ENCODE measurements at places on chromosomes 4 and X.
A peak's percentile ranks its signal among the peaks of the same experiment; 100 is the strongest.

- no peak for DNase-seq
Measured at GRCh38 chr4:14646831-14647230, 355.4 kb upstream of the CPEB2 start.

DNA sequence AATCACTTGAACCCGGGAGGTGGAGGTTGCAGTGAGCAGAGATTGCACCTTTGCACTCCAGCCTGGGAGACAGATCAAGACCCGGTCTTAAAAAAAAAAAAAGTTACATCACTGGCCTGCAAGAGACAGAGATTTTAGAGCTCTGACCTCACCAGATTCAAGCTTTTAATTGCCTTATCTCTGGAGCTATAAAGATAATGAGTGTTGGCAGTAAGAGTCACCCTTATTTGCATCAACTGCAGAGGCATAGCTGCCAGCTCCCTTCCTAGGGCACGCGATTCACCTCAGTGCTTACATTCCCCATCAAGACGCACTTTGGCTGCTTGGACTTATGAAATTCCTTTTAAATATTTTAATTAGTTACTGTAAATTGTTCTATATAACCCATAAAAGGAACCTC, 12.5 kb upstream of the SPATA4 start:
- no peak for DNase-seq

- peak; percentile 75 for DNase-seq
Measured at GRCh38 chrX:74291964-74292807, 11.8 kb upstream of the ZCCHC13 start.

DNA sequence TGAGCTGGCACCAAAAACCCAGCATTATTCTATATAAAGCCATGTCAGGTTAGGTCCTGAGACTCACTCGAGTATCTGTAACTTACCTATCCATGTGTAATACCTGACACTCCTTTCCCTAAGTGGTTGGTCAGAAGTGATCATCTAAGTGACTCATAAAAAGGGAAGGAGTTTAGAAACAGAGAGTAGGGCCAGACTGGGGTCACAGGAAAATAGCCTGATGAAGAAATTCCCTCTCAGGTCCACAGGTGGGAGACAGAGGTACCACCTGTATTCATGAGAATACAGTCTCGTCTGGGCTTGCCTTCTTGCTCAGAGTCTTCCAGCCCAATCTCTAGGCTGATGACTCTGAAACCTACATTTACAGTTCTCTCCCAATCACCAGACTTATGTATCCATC, 161.8 kb upstream of the MAP3K15 start:
- DNase-seq = no peak

DNA sequence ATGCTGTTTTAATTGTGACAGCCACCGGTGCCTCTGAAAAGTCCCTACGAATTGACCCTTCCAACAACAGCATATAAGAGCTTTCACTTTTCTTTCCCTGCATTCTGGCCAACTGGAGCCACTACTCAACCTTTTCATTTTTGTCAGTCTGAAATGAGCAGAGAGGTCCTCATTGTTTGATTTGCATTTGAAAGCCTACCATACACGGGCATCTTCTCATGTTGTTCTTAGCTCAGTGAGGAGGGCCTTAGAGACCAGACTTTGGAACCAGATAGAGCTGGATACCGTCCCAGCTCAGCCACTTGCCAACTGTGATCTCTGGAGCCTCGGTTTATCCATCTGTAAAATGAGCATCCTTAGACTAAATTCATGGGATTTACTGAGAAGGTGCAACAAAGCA, 16.9 kb upstream of the TMSB4X start:
- no peak for DNase-seq

- no peak for DNase-seq
Measured at GRCh38 chr4:59904331-59904730, 1295.8 kb upstream of the ADGRL3 start.

- no peak for DNase-seq
Measured at GRCh38 chrX:19544693-19545305, 29.5 kb upstream of the MAP3K15 start.

DNA sequence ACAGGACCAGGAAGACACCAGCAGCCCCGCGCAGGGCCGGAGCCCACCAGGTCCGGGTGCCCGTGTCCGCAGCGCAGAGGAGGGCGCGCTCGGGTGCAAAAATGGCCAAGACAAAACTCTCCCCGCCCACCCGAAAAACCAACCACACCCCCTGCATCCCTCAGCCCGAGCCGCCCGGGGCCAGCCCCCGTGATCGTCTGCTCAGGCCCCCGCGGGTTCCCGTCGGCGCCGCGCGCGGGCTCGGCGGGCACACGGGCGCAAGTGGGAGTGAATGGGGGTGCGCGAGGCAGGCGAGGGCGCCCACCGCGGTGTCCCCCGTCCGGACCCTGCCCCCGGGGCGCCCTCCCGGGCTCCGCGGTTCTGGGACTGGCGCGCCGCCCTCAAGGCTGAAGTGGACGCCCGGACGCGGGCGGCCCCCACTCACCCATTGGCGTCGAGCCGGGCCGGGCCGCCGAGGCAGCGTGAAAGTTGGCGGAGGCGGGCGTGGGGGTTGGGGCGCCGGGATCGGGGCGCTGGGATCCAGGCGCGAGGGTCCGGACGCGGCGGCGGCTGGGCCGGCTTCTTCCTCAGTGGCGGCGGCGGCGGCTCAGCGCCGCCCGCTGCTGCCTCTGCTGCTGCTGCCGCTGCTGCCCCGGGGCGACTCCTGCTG, 393 bp downstream of the SH3KBP1 start:
- no peak for DNase-seq

GRCh38 chrX:134551376-134552048, 91.5 kb downstream of the HPRT1 start:
- DNase-seq = no peak

GRCh38 chrX:28854637-28855036, 267.4 kb downstream of the IL1RAPL1 start:
- no peak for DNase-seq

GRCh38 chrX:46777971-46778810, 19.3 kb upstream of the SLC9A7 start:
- DNase-seq = no peak

- no peak for DNase-seq
Measured at GRCh38 chrX:3743801-3744439, 30.5 kb upstream of the PRKX start.

DNA sequence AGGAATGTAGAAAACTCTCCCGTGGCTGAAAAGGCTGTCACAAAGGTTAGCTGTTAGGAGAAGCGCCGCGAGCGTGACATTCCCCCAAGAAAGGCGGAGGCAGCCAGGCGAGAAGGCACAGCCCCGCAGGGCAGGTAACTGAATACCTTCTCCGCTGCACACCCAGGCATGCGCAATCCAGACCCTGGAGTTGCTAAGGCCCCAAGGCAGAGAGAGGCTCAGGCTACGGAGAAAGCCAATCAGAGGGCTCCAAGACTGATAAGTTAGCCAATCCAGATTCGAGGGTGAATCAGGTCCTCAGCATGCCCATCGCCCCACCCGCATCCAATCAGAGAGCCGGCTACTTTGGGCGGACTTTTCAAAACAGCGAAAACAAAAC, 485 bp upstream of the CCNG2 start:
- peak; percentile 98 for DNase-seq

DNA sequence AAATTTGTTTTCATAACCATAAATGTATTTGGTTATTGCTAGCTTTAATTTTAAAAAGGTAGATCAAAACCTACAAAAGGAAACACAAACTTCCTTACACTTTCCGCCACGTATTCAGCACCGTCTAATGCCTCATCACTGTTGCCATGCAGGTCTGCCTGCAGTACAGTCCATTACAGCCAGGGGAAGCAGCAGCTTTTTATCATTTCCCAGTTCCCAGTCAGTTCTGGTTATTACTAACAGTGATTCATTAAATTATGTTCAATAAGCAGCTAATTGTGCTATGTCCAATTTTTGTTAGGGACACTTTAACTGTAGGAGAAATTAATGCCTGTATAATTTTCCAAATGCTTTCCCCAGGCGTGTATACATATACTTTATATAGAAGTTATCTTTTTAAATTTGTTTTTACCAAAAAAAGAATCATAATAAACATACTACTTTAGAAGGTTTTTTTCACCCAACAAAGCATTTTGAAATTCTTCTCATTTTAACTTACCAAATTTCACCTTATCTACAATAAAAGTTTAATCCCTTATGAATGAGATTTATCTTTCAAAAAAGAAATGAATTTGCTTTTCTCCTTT, 93.3 kb downstream of the ANXA3 start:
- no peak for DNase-seq

DNA sequence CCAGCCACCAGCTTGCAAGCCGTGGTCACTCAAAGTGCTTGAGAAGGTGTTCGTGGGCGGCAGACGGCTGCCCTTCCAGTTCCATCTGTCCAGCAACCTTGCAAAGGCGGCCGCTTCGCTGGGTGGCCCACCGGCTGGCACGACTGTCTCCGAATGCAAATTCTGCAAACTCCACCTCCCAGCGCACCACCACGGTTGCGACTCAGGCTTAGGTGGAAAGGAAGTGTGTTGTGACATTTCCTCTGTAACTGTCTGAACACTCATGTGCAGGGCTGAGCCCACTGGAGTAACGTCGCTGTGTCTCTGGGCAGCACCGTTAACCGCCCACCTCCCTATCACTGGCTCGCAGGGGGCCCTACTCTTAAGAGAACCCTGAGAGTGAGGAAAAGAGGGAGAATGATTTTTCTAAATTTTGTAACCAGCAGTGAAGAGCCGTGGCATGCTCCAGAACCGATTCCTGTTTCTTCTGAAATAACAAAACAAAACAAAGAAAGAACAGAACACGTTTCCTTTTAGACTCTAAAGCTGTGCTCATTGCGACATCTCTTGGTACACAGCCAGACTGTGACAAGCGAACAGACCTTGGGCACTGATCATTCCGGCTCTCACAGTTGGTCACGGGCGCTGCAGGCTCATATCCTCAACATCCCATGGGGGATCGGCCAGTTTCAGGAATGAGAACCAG, at the start of gene P2RY8:
P2RY8 (minus strand) TSS at position 155 of the 685 bp plus-strand sequence. CDS start 70,627 bp downstream, outside the sequence.
- peak; percentile 38 for DNase-seq

DNA sequence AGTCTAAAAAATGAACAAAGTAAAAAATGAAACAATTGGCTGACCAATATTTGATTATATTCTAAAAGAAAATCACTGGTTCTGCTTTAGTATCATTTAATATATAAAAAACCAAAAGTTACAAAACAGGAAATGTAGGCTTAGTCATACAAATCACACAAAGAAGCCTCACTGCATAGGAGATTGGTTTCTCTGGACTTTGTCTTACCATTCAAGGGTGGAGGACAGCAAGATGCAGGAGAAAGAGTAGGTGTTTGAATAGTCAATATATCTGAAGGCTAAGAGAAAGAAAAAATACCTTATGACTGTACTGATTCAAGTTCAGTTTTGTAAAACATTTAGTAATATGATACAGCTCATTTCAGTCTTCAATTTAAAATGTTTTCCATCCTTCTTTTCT, 28.6 kb upstream of the TAF9B start:
- no peak for DNase-seq

DNA sequence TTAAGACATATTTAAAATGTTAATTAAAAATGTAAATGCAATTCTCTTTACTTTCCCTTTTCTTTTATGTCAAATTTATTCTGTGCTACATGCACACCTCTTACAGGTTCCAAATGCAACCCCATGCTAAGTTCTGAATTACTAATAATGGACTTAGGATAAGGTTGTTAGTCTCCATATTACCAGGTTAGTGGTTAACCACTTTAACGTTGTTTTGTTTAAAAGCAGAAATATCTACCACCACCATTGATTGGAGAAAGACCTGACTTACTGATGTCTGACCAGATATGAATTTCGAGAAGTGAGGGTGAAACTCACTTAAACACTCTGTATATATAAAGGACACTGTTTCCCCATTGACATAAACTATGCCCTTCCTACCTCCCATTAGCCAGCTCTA, 6.9 kb upstream of the TRPC3 start:
- DNase-seq = no peak

DNA sequence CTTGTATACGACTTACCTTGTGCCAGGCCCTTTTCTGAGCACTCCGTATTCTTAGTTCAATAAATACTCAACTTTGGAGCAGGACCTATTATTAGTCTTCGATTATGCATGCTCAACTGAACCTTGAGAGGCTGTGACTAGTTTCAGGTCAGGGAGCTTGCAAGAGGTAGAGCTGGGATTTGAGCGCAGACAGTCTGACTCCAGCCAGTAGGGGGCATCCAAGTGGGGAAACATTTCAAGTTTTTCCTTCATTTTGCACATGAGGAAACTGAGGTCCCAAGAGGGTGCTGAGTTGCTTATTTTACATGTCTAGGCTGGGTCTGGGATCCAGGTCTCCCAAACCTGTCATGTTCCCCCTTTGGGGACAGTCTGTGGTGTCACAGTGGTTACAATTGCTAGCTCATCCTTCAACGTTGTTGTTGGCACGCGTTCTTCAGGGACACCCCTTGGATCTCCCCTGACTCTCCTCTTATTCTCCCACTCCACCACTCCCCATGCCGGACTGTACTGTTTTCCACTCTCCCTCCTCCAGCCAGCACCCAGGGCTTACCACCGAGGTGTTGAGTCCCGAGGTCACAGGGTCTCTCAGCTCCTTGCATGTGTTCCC, 6.7 kb upstream of the PRICKLE3 start:
- no peak for DNase-seq

- DNase-seq = no peak
Measured at GRCh38 chrX:56728752-56729151, 291 bp upstream of the NBDY start.

- DNase-seq = no peak
Measured at GRCh38 chrX:40734971-40735324, 394 bp downstream of the MED14 start.

- DNase-seq = no peak
Measured at GRCh38 chr4:40254608-40255392, 58.0 kb downstream of the RHOH start.

DNA sequence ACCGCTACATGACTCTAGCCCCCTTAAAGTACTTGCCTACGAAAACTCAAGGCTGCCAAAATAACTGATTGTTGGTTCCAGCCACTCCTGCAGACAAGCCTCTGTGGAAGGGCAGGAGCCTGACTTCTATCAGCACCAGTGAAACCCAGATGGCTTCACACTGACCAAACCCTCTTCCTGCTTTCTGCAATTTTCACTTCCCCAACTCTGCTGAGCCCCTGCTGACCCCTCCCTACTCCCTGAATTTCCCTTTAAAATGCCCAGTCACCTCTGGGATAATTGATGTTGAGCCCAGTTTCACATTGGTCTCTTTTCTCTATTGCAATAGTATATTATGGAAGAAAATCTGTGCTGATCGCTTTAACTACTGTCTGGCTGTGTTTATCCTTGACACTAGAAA, 61.6 kb upstream of the STS start:
- DNase-seq = no peak

GRCh38 chr4:56575820-56576429, 70.3 kb downstream of the ARL9 start:
- no peak for DNase-seq

GRCh38 chrX:71225009-71225408, 2.0 kb downstream of the GJB1 start:
- no peak for DNase-seq

DNA sequence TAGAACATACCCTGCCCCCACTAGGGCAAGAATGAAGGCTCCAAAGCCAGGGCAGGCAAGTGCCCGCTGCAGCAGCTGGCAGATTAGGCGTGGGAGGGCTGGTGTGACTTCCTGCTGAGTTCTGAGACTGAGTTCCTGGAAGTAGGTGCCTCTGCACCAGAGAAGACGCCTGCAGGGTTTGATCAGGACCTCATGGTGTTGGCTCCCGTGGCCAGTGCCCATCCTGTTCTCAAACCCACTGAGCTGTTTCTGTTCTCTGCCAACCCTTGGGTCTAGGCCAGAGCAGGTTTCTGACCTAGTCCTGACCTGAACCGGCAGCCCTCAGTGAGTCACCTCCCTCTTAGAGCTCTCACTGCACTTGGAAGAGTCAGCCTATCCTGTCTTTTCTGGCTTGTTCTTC, 220.7 kb downstream of the HS6ST2 start:
- DNase-seq = no peak

Measured in gastrocnemius medialis (tissue), 4 donors.